Neural cell (in vitro differentiated cells): ENCODE measurements at places on chromosomes 6 and 20. TPM values are rescaled to one million over a fixed set of nuclear protein-coding genes. Genes with fewer than 3 reads are reported as not detected.

Gene OPRL1
- 18.3 and 18.4 TPM in 2 replicates for polyA plus RNA-seq

Gene DYNLT2
- 1.8 and 2.8 TPM in 2 replicates for polyA plus RNA-seq

Gene SS18L1
- polyA plus RNA-seq: 117 and 132 TPM in 2 replicates

Gene SLC22A7
- 2.3 and 2.4 TPM in 2 replicates for polyA plus RNA-seq

Gene CFB
- polyA plus RNA-seq: 0.97 TPM in 1 of 2 replicates, not detected in the other

Gene SMOC2
- polyA plus RNA-seq: 0.50 and 1.2 TPM in 2 replicates

Gene TRIM15
- not detected in 2 replicates for polyA plus RNA-seq

Gene CST4
- polyA plus RNA-seq: not detected in 2 replicates

Gene MACROD2
- polyA plus RNA-seq: 20.5 and 23.2 TPM in 2 replicates

Gene WFDC10B
- not detected in 2 replicates for polyA plus RNA-seq

Gene ADGRG6
- 0.37 and 0.66 TPM in 2 replicates for polyA plus RNA-seq

Gene DEFB114
- polyA plus RNA-seq: not detected in 2 replicates

Gene KCNB1
- 3.6 and 4.4 TPM in 2 replicates for polyA plus RNA-seq

Gene MYO6
- polyA plus RNA-seq: 46.9 and 49.1 TPM in 2 replicates

Gene SMAP1
- polyA plus RNA-seq: 43.6 and 43.7 TPM in 2 replicates
